Karpas-422 (cell line): ENCODE measurements at places on chromosomes 1 and 21.
A peak's percentile ranks its signal among the peaks of the same experiment; 100 is the strongest.

DNA sequence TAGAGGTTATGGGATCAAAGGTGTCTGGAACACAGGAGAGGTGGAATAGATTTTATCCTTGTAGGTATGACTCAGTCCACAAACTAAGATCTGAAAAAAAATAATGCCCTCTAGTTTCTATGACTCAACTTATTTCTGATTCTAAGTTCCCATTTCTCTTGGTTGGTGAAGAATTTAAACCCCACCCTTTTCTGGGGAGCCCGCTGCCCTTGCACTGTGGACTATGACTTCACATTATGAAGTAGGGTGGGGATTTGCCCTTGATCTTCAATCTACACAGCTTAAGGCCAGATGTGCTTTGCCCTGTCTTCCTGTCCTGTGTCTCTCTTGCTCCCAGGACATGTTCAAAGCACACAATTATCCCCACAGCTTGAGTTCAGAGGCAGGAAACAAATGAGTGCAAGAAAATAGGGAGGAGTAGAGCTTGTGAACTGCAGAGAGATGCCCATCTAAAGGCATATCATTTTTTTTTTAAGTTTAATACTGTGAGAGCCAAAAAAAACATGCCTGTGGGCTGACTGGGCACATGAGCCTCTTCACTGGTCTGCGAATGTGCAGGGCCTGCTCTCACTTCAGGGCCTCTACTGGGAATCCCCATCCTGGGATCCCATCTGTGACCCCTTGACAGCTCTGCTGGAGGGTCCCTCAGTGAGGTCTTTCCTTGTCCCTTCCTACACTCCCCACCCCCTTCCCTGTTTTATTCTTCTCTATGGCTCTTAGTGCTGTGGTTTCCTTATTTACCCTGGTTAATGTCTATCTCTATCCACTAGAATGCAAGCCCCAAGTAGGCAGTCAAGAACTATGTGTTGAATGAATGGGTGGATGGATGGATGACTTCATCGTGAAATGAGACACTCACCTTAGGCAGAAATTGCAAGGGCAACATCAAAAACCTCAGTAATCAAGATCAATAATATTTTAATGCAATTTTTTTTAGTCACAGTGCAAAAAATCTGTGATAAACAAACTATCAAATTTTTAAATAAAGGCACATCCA, 61.5 kb downstream of the CD58 start:
- no peak for DNase-seq

DNA sequence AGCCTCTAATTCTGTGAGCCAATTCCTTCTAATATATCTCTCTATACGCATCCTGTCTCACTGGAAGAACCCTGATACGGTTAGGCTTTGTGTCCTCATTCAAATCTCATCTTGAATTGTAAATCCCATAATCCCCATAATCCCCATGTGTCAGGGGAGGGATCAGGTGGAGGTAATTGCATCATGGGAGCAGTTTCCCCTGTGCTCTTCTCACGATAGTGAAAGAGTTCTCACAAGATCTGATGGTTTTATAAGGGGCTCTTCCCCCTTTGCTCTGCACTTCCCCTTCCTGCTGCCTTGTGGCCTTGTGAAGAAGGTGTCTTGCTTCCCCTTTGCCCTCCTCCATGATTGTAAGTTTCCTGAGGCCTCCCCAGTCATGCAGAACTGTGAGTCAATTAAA, 116.1 kb downstream of the MRPS6 start:
- peak; percentile 48 for DNase-seq

GRCh38 chr1:211842518-211842917, 12.0 kb upstream of the LPGAT1 start:
- no peak for DNase-seq

- peak; percentile 90 for DNase-seq
Measured at GRCh38 chr1:34984793-34985608, at the start of gene TMEM35B. Gene TMEM35B, minus strand, starts transcription at chr1:34985347. Its CDS starts 42 bp downstream, at chr1:34985305.

DNA sequence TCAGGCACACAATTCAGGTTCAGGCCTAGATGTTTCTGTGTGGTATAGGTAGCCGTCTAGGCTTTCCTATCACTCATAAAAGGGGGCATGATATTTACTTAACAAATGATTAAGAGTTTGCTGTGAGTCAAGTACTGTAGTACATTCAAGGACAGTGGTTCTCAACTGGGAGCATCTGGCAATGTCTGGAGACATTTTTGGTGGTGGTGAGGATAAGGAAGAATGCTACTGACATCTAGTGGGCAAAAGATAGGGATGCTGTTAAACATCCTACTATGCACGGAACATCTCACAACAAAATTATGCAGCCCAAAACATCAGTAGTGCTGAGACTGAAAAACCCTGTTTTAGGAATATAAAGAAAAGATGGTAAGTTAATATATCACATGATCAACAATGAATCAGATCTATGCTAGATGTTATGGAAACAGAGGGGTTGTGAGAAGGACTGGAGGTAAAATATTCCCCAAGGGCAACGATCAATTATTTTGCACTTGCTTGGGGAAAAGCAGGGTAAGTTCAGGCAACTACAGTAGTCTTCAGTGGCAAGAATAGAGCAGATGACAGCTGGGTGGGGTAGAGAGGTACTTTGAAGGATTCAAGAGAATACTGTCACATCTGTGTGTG, 4.9 kb downstream of the DNTTIP2 start:
- peak; percentile 44 for DNase-seq

DNA sequence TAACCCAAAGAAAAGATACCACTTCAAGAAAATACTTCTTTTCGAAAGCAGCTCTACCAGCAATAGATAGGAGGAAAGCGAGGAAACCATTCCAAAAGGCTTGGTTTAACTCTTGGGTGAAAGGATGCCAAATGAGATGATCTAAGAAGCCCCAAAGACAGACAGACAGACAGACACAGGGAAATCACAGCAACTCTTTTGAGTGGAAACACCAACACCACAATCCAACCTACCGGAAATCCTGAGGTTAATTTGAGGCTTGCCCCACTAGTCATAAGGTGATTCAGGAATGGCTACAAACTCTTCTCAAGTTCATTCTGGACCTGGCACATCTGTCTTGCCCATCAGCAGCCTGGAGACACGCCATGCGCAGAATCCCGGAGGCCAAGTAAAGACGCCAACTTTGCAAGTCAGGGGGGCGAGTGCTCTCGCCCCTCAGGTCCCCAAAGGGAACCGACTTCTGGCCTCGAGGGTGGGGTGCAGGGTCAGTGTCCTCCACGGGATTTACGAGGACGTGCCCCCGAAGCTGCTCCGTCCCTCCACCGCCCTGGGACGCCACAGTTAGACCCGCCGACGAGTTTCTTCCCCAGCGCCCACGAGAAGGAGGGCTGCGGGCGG, 778 bp downstream of the EVI5 start:
- peak; percentile 49 for DNase-seq

- DNase-seq = no peak
Measured at GRCh38 chr1:156430303-156430702, 61.3 kb downstream of the RHBG start.

GRCh38 chr1:151516031-151516511, 4.9 kb downstream of the CGN start:
- no peak for DNase-seq

- no peak for DNase-seq
Measured at GRCh38 chr1:9155879-9156278, 27.0 kb upstream of the GPR157 start.

- peak; percentile 51 for DNase-seq
Measured at GRCh38 chr1:229717786-229718576, 91.9 kb downstream of the URB2 start.

GRCh38 chr21:34639882-34640788, 25.2 kb upstream of the RCAN1 start:
- no peak for DNase-seq

DNA sequence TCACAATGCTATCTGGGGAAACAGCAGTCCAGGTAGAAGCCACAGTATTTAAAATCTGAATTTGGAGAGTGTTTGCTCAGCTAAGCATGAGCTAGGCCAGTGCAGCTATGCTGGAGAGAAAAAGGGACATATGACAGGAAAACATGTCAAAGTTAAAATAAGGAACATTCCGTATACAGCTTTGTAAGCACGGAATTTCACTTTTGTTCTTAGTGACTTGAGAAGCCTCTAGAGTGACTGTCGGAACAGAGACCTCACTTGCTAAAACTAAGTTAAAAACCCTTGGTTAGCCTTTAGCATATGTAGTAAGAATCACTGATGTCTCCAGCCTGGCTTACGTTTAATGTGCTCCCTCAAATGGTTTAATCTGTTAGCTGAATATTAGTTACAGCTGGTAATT, 661.7 kb downstream of the KCNT2 start:
- DNase-seq = no peak

GRCh38 chr1:26351590-26352337, 2.2 kb downstream of the CRYBG2 start:
- DNase-seq = no peak

DNA sequence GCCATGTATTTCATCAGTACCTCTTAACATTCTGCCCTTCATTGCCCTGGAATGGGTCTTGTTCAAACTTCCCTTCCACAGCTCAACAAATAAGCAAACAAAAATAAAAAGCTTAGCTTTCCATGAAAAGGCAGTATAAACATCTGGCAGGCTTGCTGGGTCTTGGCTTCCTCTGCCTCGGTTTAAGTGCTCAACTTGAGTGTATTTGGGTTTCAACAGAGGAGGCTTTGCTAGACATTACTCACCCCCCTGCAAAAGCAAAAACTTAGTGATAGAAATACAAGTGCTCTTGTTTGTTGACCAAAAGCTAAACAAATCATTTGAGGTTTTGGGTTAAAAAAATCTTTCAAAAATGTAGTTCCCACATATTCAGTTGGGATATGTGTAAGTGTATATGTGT, 518.5 kb downstream of the PLPP3 start:
- DNase-seq = no peak

GRCh38 chr1:174262349-174263241, 103.3 kb downstream of the RABGAP1L start:
- DNase-seq = peak; percentile 83

DNA sequence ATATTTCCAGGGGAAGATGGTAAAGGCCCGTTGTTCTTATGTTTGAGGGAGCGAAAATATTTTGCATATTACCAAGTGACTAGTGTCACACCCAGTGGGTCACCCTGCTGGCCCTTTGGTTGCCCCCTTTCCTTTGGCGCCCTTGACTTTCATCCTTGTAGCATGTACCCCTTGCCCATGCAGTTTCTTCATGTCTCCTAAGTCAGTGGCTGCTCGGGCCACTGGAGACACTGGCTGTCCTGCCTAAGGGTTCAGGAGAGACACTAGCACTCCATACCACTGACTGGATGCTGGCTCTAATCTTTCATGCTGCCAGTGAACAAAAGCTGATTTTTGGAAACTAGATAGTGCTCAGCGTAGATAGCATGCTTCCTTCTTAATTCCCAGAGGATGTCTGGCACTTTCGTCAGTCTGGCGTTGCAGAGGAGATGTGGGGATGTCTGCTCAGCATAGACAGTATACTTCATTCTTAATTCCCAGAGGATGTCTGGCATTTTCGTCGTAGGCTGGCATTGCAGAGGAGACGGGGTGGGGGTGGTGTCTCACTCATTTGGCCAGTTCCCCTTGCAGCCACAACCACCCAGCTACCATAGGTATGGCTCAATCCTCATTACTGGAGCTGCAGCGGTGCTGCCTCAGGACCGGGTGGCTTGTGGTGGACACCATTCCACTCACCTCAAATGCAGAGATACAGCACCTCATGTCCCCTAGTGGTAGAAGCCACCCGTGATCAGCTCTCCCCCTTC, 770.9 kb upstream of the TPTE start:
- DNase-seq = no peak

- no peak for DNase-seq
Measured at GRCh38 chr1:204292740-204293139, 67.0 kb downstream of the PLEKHA6 start.

- DNase-seq = no peak
Measured at GRCh38 chr1:112992780-112993179, 36.8 kb upstream of the SLC16A1 start.
